SK-N-SH (cell line): ENCODE measurements at places on chromosomes 1 and 21. TPM values are rescaled to one million over a fixed set of nuclear protein-coding genes. Genes with fewer than 3 reads are reported as not detected.

GRCh38 chr1:230791986-230792564 is 44.9 kb downstream of the CAPN9 start:
- DNase-seq = no peak

DNA sequence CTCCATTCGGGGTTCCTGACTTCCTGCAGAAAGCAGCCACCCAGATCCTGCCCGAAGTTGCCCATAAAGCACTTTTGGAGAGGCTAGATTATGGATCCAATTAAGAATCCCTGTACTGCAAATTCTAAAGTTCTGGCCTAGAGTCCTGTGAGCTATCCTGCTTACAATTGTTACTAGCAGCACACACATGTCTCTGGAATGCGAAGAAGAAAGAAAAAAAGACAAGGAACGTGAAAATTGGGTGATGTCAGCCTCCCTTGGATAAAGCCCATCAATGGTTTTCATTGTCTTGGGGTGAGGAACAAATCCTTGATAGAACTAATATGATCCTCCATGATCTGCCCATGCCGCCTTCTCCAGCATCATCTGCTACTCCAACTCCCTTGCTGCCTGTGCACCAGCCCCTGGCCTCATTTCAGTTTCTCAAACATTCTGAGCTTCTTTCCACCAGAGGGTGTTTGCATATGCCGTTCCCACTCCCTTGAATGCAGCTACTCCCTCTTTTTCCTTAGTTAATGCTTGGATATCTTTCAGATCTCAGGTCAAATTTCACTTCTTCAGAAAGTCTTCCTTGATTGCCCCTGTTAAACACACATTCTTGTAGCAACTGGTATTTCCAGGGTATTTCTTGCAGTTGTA is 94.0 kb downstream of the ST6GALNAC5 start:
- DNase-seq = no peak

GRCh38 chr21:28480470-28480869 is 512.2 kb downstream of the LTN1 start:
- no peak for DNase-seq

GRCh38 chr1:244969355-244970235 is 105.3 kb upstream of the HNRNPU start:
- peak; percentile 73 for DNase-seq

DNA sequence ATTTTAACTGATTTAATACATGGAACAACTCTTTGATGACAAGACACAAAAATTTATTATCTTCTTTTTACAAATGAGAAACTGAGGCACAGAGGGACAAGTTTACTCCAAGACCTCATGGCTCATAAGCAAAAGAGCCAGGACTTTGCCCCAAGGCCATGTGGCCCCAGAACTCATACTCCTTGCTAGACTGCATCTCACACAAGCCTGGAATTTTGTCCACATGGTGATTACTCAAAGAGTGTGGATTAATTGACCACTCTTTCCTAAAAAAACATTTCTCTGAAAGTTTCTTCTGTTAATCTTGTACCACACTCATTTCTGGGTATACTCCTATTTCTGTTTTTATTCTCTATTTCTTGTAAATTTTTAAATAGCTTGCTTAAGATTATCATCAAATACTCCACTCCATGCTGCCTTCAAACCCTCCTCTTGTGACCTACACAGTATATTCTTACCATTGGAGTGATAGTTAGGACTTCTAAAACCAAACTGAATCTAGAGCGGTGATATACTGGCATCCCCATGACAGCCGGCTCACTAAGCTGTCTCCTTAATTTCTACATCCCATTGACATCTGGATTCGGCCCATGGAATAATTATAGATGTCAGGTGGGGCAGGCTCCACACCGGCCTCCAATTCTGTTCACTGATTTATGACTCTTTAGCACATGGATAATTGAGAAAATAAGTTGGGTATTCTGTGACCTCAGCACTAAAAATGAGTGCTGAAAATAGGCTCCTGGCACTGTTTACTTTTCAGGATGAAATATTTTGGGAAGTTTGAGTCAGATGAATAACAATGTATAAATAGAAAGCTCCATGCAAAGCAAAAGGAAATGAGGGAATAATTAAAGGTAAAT is 16.1 kb downstream of the RGS4 start:
- no peak for DNase-seq

GRCh38 chr1:15100121-15100879 is 53.2 kb upstream of the TMEM51 start:
- DNase-seq = peak; percentile 81

- no peak for DNase-seq
These were observed 33.6 kb downstream of the COL18A1 start for GRCh38 chr21:45438391-45439145.

- no peak for DNase-seq
These were observed 40.3 kb upstream of the TRIM45 start for GRCh38 chr1:117161887-117162286.

- DNase-seq = no peak
These were observed 665.7 kb downstream of the ADGRL2 start for GRCh38 chr1:82466416-82466815.

- DNase-seq = no peak
These were observed 119.1 kb downstream of the ADGRL4 start for GRCh38 chr1:78887458-78887857.

DNA sequence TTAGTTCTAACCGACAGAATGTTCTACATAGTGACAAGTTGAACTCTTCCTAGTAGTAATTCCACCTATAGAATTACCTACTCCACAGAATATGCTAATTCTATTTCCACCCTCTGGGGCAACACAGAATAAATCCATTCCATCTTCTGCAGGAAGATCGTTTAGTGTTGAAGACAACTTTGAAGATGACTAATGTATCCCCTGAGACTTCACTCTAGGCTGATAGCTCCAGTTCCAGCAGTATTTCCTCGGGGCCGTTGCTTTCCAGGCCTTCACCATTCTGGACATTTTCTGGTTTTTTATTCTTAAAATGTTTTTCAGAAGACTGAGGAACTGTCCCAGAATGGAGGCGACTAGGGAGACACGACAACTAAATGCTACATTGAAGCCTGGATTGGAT is 61.0 kb upstream of the CSF1 start:
- no peak for DNase-seq

GRCh38 chr1:227312361-227313025 is 5.8 kb downstream of the CDC42BPA start:
- DNase-seq = no peak

- no peak for DNase-seq
These were observed 7.3 kb downstream of the PLEKHO1 start for GRCh38 chr1:150156868-150157603.

GRCh38 chr1:228867108-228867950 is 132.1 kb downstream of the RHOU start:
- peak; percentile 80 for DNase-seq

- DNase-seq = peak; percentile 25
These were observed 500 bp upstream of the PEA15 start for GRCh38 chr1:160204526-160205241.

DNA sequence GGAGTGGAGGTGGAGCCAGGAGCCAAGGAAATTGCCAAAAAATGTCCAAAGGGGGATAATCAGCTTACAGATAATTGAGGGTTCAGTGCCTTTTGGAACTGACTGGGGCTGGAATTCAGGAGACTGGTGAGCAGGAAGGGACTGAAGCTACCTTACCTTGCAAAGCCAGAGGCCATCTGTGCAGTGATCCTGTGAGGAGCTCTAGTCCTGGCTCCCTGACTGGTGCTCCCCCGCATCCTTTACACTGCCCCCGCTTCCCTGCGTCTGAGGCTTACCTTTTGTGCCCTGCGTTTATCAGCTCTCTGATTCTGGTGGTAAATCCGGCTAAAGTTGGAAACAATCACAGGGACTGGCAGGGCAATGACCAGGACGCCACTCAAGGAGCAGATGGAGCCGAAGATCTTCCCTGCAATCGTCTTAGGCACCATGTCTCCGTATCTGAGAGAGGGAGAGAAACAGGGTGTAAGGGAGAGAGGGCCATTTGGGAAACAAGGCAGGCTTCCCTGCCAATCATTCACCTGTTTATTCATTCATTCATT is 31.0 kb downstream of the DDX20 start:
- no peak for DNase-seq

DNA sequence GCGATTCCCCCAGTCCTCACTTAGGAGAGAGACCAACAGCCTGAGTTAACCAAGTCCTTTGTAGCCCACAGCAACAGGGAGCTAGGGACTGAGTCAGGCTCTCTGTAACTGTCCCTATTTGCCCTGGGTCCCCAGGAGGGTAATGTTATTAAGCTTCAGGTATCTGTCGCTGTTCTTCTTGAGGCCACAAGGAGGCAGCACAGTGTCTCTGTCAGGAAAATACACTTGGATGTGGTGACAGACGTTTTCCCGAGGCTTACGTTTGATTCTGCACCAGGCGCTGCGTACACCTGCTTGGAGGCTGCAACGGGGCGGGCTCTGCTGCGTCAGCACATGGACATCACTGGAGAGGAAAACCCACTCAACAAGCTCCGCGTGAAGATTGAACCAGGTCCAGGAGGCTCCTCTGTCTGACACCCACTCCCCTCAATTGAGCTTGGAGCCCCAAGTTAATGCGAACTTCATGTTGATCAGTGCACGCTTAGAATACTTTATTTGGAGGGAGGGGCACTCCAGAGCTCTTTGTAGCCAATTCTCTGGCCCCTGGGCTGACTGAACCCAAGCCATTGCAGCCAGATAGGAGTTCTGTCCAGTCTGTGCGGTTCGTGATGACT is 10.7 kb upstream of the ELF3 start:
- peak; percentile 76 for DNase-seq

- DNase-seq = no peak
These were observed 141.9 kb upstream of the UBE2U start for GRCh38 chr1:64061430-64062104.

- DNase-seq = no peak
These were observed 327.7 kb downstream of the PTPRC start for GRCh38 chr1:198966519-198966918.

DNA sequence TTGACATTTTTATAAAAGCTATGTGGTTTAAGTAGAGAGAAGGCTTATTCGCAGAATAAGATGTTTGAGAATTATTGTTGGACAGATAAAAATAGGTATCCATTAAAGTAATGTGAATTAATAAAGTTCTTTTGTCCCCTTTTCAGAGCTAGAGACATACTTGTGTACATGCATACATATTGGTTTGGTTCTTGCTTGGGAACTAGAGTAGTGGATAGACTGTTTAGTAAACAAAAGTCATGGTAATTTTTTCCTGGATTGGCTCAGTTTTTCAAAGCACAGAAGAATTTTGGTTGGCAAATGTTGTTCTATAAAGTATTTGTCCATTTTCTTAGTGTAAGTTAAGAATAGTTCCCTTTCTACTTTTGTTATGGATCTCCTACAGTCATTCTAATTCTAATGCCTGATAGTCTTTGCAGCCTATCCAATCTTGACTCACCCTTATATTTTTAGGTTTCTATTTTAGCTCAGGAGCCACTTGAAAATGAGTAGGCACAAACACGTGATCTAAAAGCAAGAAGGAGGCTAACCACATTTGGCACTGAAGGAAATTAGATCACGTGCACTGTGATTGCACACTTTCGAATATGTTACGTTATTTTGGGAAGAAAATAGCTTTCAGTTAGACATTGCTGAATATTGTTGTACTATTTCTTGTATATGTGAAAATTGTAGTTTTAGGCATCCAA is 47.0 kb downstream of the RABGAP1L start:
- DNase-seq = no peak

- no peak for DNase-seq
These were observed 22.4 kb upstream of the ACTN2 start for GRCh38 chr1:236663934-236664333.

DNA sequence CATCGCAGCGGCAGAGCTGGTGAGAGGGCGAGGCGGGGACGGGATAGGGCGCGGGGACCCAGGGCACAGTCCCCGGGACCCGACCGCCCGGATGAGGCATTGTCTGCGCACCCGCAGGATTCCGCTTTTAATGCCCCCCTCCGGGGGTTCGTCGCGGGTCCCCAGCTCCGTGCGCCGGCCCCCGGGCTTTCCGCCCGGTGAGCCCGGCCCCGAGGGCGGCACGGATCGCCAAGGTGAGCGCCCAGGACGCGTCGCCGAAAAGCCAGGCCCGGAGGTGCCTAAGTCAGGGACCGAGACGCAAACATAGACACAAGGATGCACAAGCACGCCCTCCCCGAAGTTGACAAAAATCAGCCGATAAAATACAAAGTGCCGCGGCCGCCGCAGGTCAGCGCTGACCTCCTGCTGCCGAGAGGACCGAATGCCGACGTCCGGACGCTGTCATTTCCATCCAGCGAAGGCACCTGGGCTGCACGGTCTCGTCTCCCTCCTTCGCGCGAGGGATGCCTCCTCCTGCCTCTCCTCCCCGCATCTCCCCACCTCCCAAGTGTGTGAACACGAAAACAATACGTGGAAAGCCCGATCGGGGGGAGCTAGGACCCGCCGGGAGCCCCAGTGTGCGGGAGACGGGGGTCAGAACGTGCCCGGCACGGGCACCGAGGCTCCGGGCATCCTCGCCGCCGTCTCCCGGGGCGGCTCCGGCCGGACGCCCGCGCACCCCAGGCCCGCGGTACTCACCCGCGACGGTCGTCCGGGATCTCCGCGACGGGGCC is 101.1 kb upstream of the SOD1 start:
- DNase-seq = peak; percentile 84

DNA sequence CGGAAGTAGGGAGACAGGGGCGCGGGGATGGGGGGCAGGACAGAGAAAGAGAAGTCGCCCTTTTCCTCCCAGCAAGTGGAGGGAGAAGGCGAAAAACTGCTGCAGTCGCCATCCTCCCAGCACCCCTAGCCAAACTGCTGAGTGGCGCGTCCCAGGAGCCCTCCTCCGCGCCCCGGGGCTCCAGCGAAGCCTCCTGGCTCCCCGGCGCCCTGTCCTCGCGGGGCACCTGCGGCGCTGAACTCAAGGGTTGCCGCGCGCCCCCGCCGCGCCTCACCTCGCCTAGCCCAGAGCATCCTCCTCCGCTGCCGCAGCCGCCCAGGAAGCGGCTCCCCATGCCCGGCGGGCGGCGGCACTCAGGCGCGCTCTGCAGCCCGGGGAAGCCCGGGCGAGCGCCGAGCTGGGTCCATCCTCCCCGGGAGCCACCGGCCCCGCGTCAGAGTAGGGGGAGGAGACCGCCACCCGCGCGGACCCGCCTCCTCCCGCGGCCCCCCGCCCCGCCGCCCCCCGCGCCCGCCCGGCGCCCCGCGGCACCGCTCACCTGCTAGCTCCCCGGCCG is at the start of gene DAB1:
DAB1 (minus strand) TSS at position 405 of the 556 bp plus-strand sequence. CDS start 133,030 bp downstream, outside the sequence.
- DNase-seq = peak; percentile 83

- no peak for DNase-seq
These were observed 153.4 kb upstream of the IRF2BP2 start for GRCh38 chr1:234763367-234763766.

GRCh38 chr1:99173900-99174299 is 90.4 kb upstream of the PLPPR4 start:
- no peak for DNase-seq

The TNFAIP8L2 gene
- not detected in 2 replicates for polyA plus RNA-seq

The APCS gene
- not detected in 2 replicates for polyA plus RNA-seq

The LINGO4 gene
- polyA plus RNA-seq = not detected in 2 replicates

The KLHDC7A gene
- polyA plus RNA-seq = not detected in 2 replicates

The PADI2 gene
- polyA plus RNA-seq = 0.52 and 0.58 TPM in 2 replicates

The PRKAA2 gene
- polyA plus RNA-seq = 1.5 and 1.8 TPM in 2 replicates

The CR1 gene
- not detected in 2 replicates for polyA plus RNA-seq

The LCE6A gene
- polyA plus RNA-seq = not detected in 2 replicates

The PRAMEF11 gene
- not detected in 2 replicates for polyA plus RNA-seq

The CASQ2 gene
- polyA plus RNA-seq = not detected in 2 replicates

The ITGB2 gene
- polyA plus RNA-seq = 0.67 and 0.77 TPM in 2 replicates

The TMEM200B gene
- 1.5 and 2.0 TPM in 2 replicates for polyA plus RNA-seq

The LAD1 gene
- polyA plus RNA-seq = 0.03 TPM in 1 of 2 replicates, not detected in the other

The CDCA8 gene
- polyA plus RNA-seq = 18.9 and 22.9 TPM in 2 replicates

The GPR161 gene
- 19.2 and 20.1 TPM in 2 replicates for polyA plus RNA-seq

The OVAAL gene
- not detected in 2 replicates for polyA plus RNA-seq
